Hippocampal formation (tissue), 2 donors: ENCODE measurements at places on chromosomes 1 and 21.

DNA sequence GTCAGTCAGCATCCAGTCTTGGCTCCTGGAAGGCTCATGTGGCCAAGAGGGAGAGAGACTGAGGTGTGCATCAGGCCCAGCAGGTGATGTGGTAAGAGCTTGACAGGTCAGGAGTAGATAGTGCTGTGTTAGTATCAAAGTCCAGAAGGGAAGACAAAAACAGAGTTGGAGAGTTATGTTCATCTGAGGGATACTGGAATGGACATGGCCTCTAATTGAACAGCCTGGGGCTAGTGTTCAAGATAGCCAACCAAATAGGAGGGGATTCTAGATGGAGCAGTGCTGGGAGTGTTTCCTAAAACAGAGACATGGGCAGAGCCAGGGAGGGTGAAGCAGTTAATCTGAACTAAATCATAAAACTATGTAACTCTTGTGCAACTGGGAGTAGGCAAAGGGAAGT, 120.7 kb upstream of the MARK1 start:
- DNase-seq = no peak

DNA sequence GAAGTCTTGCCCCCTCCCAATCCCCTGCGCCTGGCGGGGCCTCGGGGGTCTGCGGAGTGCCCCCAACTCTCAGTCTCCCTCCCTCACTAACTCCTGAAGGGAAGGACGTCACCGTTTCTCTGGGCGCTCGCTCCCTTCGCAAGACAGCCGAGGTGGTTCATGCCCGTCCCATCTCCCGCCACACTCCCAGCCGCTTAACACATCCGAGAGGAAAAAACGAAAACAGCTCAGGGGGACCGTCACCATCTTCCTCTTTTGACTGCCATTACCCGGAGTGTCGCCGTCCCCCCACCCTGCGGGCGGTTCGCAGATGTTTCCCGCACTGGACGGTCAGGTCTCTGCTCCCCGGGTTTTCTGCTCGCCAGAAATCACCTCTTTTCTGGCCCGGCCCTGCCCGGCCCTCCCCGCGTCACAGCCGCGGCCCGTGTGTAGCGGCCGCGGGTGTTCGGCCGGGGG, 532 bp downstream of the ERO1B start:
- DNase-seq = peak; percentile 31

DNA sequence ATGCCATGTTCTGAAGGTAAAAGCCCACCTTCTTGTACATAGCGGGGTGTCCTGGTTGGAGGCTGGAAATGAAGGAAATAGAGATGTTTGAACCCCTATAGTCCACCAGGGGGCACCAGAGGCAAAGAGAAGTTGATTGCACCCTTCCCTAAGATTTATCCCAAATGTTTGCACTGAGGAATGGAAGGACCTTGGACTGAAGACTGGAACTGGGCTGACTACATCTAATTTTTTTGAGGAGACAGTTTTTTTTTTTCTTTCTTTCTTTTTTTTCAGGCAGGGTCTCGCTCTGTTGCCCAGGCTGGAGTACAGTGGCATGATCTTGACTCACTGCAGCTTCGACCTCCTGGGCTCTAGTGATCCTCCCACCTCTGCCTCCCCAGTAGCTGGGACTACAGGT, 55.3 kb upstream of the EIF4G3 start:
- peak; percentile 22 for DNase-seq

GRCh38 chr1:30816211-30817076, 58.9 kb upstream of the LAPTM5 start:
- peak; percentile 83 for DNase-seq

DNA sequence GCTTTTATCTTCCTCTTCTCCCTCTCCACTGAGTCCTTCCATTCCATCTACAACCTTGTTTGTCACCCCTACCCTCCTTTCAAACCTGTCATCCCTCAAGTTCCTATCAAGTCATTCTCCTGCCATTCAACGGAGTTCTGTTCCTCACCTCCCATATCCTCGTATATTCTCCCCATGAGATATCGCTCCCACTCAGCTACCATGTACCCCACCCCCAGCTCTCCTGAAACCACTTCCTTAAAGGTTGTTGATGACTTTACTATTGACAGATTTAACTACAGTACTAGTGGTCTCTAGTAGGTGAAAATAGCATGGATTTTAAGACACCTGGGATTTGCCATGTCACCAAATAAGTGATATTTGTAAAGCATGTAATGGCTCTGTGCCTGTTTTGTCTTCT, 107.4 kb upstream of the BARHL2 start:
- DNase-seq = no peak

DNA sequence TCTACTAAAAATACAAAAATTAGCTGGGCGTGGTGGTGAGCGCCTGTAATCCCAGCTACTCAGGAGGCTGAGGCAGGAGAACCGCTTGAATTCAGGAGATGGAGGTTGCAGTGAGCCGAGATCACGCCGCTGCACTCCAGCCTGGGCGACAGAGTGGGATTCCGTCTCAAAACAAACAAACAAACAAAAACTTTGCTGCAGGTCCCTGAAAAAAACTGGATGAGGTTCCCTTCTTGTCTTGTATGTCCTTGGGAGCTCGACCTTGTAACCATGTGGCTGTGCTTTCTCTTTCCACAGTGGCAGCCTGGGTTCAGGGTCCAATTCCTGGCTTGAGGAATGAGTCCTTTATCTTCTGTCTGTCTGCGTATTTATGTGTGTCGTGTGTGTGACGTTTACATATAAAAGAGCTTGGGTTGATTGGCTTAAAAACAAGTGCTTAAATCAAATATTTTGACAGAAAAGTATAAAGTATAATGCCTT, 18.0 kb upstream of the COX20 start:
- DNase-seq = no peak

GRCh38 chr21:16676391-16676790, 836.5 kb upstream of the CXADR start:
- DNase-seq = no peak

GRCh38 chr1:16393570-16394521, 26.8 kb downstream of the SZRD1 start:
- DNase-seq = no peak

DNA sequence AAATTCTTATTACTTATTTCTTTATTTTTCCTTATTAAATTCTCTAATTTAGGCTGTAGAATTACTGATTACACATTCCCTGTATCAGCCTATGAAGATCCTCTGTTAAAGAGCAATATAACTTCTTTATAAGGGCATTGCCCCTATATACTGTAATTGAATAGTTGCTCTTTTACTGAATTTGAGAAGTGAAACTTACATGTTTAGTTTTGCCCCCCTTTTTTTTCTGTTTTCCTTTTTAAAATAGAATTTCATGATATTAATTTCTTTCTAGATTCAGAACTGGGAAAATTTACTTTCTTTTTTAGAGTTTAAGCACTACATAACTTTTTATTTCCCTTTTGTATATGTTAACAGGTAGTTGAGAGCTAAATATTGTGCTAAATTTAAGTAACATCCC, 29.5 kb upstream of the PGM1 start:
- DNase-seq = no peak

DNA sequence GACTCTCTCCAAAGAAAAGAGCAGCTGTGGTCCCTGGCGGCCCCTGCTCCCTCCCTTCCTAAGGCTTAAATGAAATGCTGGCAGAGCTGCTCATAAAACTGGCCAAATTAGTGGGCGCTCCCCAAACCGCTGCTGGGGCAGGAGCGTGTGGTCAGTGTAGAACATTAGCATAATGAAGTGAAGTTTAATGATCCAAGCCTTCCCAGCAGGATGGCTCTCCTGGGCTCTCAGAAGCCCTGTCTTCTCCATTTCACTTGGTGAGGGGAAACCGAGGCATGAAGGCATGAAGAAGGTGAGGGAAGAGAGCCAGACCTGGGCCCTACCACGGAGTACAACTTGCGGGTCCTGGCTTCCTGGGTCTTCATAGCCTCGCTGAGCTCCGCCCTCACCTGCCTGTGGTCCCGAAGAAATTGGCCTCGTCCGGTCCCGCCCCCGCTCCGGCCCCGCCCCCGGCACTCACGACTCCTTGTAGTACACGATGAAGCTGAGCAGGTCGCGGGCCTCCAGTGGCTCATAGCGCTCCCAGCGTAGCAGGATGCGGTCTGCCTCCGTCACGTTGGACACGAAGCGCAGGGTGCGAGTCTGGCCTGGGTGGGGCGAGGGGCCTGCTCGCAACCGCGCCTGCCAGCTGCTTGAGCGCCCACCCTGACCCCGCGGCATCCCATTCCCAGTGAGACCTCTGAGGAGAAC, 10.3 kb downstream of the INSRR start:
- DNase-seq = no peak

DNA sequence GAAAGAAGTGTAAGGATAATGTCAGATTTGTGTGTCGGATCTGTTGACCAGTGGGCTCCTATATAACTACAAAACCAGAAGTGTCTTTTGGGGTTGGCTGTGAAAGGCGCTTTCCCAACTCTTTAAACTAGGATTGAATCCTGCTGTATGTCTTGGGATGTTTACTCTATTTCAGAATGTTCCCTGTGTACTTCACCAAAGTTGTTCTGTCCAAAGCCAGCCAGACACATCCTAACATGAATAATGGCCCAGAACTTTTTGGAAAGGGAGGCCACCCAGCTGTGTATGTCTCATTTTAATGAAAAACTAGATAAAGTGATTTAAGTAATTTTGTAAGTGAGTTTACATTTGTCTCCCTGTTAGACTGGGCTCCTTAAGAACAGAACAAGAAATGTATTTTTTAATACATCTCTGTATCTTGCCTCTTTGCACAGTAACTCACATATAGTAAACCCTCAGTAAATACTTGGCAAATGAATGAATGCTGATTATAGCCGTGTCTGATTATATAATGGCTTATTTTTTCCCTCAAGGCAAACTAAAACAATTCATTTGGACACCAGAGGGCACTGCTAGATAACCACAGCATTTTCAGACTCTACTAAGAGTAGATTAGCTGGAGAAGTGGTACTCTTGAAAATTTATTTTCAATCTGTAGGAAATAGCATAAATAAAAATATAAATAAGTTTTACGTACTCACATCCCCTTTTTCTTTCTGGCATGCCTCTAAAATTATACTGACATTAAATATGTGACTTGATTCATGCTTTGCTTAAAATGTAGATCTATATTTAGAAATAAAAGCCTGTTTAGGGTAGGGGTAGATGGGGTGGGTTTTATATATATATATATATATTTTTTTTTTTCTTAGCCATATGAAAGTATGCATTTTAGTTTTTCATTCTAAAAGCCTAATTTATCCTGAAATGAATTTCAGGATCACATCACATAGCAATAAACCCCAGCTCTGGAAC, 23.8 kb downstream of the TSEN15 start:
- DNase-seq = peak; percentile 90

DNA sequence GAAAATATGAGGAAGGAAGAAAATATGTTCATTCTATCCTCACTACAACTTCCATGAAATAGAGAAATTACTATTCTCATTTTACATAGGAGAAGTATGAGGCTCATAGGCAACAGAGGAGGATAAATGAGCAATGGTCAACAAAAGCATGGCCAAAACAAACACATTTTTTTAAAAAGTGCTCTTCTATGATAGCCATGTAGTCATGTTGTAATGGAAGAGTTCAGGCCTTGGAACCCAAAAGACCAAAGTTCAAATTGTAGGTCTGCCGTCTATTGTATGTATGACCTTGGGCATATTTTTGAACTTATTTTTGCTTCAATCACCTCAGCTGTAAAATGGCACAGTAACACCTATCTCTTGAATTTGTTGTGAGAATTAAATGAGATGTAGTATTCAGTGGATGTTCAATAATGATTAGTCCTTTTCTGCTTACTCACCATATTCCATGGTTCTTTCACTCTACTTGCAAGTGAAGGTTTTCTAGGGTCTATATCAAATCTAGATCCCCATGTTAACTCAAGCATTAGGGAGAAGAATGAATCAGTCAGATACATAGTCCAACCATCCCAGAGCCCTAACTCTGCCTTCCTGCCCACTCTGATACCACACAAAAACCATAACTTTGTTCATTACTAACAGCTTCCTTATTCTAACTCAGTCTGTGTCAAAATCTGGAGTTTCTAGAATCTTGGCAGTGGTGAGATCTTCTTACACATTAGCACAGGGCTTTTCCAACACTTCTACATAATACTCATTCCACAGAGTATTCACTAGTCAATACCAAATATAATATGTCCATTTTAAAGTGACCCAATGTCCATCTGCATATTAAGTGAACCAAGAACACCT, 353.2 kb downstream of the PLPP3 start:
- DNase-seq = no peak

- no peak for DNase-seq
These were observed 3.4 kb downstream of the ATP1A4 start for GRCh38 chr1:160154790-160155189.

DNA sequence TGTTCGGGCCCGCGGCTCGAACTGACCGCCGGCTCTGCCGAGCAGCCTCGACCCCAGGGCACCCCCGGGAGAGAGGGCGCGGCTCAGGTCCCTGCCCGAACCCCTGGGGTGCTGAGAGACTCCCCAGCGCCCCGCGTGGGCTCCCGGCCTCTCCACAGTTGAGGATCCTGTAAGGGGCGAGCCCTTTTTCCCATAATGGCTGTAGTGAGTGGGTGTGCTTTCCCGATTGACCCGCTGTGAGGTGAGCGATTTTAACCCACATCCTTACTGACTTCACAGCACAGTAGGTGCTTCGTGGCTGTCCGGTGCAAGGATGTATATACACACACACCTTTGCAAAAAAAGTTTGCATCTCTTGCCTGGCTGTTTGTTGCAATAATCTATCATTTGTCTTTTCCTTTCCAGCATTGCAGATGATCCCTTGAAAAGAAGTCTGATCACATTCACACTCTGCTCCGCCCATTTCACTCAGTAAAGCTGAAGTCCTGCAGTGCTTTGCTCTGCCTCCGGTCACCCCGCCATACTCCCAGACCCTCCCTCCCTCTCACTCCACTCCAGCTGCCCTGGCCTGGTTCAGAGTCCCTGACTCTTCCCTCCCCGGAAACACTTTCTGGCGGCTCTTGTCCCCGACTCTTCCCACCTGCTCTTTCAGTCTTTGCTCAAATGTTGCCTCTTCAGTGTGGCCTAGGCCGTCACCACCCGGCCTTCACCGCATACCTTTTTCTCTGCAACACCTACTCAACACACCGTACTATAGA, 955 bp upstream of the UBE2G2 start:
- DNase-seq = no peak

GRCh38 chr21:42051788-42052187, 19.3 kb upstream of the UMODL1 start:
- DNase-seq = no peak

DNA sequence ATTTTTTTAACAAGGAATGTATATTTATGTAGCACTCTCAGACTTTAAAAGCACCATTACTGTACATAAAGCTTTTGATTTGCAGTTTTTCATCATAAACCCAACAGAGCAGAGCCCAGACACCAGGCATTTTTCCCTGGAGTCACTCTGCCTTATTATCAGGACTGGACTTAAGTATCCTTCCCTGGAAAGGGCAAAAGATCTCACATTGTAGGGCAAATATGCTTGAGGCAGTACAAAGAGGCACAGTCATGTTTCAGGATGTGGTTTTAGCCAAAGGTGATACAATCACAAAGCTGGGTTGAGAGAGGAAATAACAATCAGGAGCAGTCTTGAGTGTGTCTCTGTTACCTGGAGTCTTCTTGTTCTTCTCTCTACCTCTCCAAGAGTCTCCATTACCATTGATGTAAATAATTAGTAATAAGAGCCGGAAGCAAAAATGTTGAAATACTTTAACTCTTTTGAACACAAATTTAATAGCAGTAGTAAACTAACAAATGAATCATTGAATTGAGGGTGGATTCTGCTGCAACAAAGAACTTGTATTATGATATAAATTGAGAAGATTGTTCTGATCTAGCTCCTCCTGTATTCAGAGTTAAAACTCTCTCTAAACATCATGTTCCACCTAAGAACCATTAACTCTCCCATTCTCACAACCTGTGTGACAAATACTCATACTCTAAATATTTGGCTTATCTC, 160.5 kb downstream of the LTN1 start:
- DNase-seq = no peak
